Activated naive CD8-positive, alpha-beta T cell treated with anti-CD3 and anti-CD28 coated beads for 36 hours (primary cell): ENCODE measurements at places on chromosomes 11 and 22. TPM values are rescaled to one million over a fixed set of nuclear protein-coding genes. Genes with fewer than 3 reads are reported as not detected.

GRCh38 chr11:78372114-78372768 lies 45.4 kb downstream of the GAB2 start:
- no peak overlapping the region for H3K27ac ChIP-seq
- DNase-seq = no peak
- no peaks in the 10 kb centered on the region for H3K4me1 ChIP-seq
- H3K27me3 ChIP-seq = no peaks in the 10 kb centered on the region
- no peaks in the 10 kb centered on the region for H3K36me3 ChIP-seq

DNA sequence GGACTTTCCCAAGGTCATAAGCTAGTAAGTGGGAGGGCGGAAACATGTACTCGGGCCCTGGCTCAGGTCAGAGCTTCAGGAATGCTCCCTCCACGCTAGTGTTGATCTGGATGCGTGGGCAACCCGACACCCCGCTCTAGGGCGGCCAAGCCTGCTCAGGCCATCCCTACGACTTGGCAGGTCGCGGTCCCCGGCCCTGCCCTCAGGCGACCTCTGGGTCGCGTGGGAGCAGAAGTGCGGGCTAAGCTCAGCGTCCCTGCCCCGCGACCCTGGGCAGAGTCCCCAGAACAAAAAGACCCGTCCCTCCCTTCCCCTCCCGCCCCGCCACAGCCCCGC lies 781 bp upstream of the TEF start:
- peak overlapping the region; percentile 96 for H3K27ac ChIP-seq
- H3K4me1 ChIP-seq = peaks cover 16% of the 10 kb centered on the region
- H3K27me3 ChIP-seq = no peaks in the 10 kb centered on the region
- peak overlapping the region; percentile 84 for H3K4me3 ChIP-seq

- no peaks in the 10 kb centered on the region for H3K4me1 ChIP-seq
- H3K36me3 ChIP-seq = no peaks in the 10 kb centered on the region
- no peak for DNase-seq
- no peak overlapping the region for H3K4me3 ChIP-seq
These were observed 64.1 kb upstream of the BIRC3 start for GRCh38 chr11:102253020-102253715.

MB gene
- not detected for total RNA-seq

DNA sequence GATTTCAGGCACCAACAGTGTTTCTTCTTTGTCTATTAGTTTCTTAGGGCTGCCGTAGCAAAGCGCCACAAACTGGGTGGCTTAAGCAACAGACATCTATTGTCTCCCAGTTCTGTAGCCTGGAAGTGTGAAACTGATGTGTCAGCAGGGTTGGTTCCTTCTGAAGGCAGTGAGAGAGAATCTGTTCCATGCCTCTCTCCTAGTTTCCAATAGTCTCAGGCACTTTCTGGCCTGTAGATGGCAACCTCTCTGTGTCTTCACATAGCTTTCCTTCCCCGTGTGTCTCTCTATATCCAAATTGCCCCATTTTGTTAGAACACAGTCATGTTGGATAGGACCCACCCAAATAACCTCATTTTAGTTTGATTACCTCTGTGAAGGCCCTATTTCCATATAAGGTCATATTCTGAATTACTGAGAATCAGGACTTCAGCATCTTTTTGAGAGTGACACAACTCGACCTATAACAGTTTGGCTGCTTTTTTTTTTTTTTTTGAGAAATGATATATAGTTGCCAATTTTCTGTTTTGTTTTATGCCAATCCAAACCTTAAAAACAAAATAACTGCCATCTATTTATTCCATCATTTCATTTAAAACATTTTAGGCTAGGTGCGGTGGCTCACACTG lies 108.2 kb downstream of the SLC36A4 start:
- H3K36me3 ChIP-seq = no peaks in the 10 kb centered on the region
- no peak for DNase-seq
- H3K4me3 ChIP-seq = no peak overlapping the region
- H3K27me3 ChIP-seq = peaks cover 4% of the 10 kb centered on the region

DNA sequence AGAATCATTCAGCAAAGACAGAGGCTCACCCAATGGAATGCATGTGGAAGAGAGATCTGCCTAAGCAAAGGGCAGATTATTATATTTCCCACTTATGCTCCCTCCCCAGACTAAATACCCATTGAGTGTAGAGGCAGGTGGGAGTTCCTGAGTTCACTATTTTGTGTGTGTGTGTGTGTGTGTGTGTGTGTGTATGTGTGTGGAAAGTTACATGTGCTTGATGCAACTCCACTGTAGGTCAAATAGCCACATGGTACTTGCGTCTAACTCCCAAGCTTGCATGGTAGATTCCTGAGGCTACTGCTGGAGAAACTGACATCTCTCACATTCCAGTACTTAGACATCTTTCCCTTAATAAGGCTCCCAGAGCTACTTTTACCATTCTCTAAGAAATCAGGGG lies 3.4 kb upstream of the COPB1 start:
- H3K36me3 ChIP-seq = peaks cover 28% of the 10 kb centered on the region
- H3K27ac ChIP-seq = peak overlapping the region; percentile 29
- DNase-seq = no peak
- peaks cover 18% of the 10 kb centered on the region for H3K4me1 ChIP-seq
- peaks cover 4% of the 10 kb centered on the region for H3K27me3 ChIP-seq
- no peak overlapping the region for H3K4me3 ChIP-seq

DNA sequence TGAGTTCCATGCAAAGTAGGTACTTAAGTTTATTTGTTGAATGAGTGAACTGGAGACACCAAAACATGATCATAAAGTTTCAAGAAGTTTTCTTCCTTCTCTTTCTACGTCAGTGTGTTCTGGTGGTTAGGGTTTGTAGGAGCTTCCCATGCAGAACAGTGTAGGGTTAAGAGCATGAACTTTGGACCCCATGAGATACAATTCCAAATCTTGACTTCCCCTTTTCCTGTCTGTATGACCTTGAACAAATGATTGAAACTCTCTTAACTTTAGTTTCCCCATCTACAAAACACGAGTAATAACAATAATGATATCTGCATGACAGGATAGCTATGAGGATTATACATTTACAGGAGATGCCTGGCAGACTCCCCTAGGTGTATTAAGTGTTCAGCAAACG lies 41.0 kb upstream of the TENM4 start:
- H3K4me1 ChIP-seq = no peaks in the 10 kb centered on the region
- no peak overlapping the region for H3K27ac ChIP-seq
- peaks cover 4% of the 10 kb centered on the region for H3K27me3 ChIP-seq
- no peaks in the 10 kb centered on the region for H3K36me3 ChIP-seq
- no peak for DNase-seq
- no peak overlapping the region for H3K4me3 ChIP-seq

DNA sequence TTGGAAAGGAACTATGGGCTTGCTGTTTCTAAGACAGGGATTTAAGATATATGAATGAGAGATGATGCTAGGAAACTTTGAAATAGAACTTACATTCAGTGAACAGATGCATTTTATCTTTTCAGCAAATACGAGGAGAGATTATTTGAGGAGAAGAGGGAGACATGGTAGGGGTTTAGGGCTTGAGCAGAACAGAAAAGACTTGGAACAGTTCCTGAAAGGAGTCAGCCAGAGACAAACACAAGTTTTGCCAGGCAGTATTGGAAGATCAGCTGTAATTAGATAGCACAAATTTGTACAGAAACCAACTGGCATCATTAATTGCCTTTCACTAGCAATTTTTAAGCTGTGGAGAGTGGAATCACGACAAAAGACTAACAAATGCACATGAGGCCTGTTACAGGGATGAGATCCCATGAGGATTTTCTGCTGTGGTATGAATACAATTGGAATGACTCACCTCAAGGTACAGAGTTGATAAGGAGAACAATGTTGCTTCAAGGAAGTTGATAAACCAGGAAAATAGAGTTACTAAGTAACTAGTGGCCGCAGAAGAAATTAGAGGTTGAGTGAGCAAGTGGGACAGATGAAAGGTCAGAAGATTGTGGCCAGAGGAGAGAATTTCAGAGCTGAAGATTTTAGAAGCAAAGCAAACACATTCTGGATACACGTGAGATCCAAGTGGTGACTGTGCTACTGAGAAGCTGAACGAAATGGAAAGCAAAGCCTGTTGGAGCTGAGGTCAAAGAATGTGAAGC lies 67.9 kb downstream of the CYB5R2 start:
- H3K27me3 ChIP-seq = no peaks in the 10 kb centered on the region
- no peak overlapping the region for H3K4me3 ChIP-seq
- DNase-seq = no peak
- no peak overlapping the region for H3K27ac ChIP-seq

ME3 gene
- total RNA-seq = 4.8 TPM

DNA sequence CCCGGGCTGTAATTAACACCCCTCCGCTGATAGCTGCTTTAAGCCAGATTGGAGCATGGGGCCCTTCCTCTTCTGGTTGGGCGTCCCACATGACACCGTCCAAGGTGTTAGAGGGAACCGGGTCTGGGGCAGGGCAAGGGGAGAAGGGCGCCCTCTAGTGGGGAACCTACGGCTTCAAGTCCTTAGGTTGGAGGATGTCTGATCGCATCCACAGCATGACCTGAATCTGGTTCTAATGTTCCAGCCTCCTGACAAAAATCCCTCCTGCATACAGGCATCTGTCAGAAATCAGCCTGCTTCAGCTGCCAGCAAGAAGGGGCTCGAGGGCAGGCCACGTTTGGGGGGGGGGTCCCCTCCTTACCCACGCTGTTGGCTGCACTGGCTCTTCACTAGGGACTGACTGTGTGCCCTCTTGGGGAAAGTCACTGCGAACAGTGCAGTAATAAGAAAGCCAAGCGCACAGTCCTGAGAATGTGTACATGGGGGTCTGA lies 94.2 kb upstream of the TBCEL start:
- H3K36me3 ChIP-seq = no peaks in the 10 kb centered on the region
- peak; percentile 34 for DNase-seq
- H3K4me1 ChIP-seq = no peaks in the 10 kb centered on the region
- H3K27me3 ChIP-seq = peaks cover 5% of the 10 kb centered on the region

GRCh38 chr11:22479971-22480720 lies 142.0 kb downstream of the SLC17A6 start:
- H3K27me3 ChIP-seq = peaks cover 21% of the 10 kb centered on the region
- no peak overlapping the region for H3K4me3 ChIP-seq
- no peak overlapping the region for H3K27ac ChIP-seq

GRCh38 chr11:113473983-113474361 lies 1.2 kb downstream of the DRD2 start:
- H3K4me3 ChIP-seq = no peak overlapping the region
- no peak for DNase-seq
- H3K27me3 ChIP-seq = peaks cover 68% of the 10 kb centered on the region
- H3K4me1 ChIP-seq = peaks cover 3% of the 10 kb centered on the region
- no peak overlapping the region for H3K27ac ChIP-seq
- no peaks in the 10 kb centered on the region for H3K36me3 ChIP-seq

GRCh38 chr11:62267050-62267449 lies 2.9 kb upstream of the SCGB2A2 start:
- peaks cover 14% of the 10 kb centered on the region for H3K27me3 ChIP-seq
- H3K4me1 ChIP-seq = peaks cover 15% of the 10 kb centered on the region
- no peak for DNase-seq
- H3K27ac ChIP-seq = no peak overlapping the region
- no peaks in the 10 kb centered on the region for H3K36me3 ChIP-seq

- H3K27ac ChIP-seq = no peak overlapping the region
- no peak for DNase-seq
- H3K4me3 ChIP-seq = no peak overlapping the region
- peaks cover 5% of the 10 kb centered on the region for H3K4me1 ChIP-seq
- no peaks in the 10 kb centered on the region for H3K36me3 ChIP-seq
These were observed 8.2 kb downstream of the MOV10L1 start for GRCh38 chr22:50098052-50098451.

OR5B21 gene
- total RNA-seq = not detected

DNA sequence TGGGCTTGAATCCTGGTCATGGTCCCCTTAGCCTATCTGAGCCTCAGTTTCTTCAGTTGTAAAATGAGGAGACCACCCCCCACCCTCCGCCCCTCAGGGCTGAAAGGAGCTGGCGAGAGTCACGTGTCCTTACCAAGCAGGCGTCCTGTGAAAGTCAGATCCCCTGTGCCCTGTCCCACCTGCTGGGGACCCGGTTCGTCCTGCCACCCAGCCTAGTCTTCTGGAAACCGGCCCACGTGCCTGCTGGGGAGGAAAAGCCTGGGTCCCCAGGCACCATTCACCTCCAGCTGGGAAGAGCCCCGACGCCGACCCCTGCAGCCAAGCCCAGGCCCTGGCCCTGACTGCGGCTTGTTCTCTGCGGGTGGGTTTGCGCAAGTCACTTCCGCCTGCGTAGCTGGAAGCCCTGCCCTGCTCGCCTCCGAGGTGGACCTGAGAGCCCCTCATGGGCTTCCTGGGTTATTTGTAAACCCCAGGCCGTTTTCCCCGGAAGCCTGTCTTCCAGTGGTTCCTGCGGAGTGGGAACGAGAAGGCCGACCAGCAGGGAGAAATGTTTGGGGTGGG lies 679 bp upstream of the SSH3 start:
- peaks cover 7% of the 10 kb centered on the region for H3K4me1 ChIP-seq
- no peaks in the 10 kb centered on the region for H3K27me3 ChIP-seq
- H3K27ac ChIP-seq = no peak overlapping the region
- DNase-seq = no peak
- peak overlapping the region; percentile 48 for H3K4me3 ChIP-seq

LDHAL6A gene
- not detected for total RNA-seq

NADSYN1 gene
- total RNA-seq = 59.9 TPM

DNA sequence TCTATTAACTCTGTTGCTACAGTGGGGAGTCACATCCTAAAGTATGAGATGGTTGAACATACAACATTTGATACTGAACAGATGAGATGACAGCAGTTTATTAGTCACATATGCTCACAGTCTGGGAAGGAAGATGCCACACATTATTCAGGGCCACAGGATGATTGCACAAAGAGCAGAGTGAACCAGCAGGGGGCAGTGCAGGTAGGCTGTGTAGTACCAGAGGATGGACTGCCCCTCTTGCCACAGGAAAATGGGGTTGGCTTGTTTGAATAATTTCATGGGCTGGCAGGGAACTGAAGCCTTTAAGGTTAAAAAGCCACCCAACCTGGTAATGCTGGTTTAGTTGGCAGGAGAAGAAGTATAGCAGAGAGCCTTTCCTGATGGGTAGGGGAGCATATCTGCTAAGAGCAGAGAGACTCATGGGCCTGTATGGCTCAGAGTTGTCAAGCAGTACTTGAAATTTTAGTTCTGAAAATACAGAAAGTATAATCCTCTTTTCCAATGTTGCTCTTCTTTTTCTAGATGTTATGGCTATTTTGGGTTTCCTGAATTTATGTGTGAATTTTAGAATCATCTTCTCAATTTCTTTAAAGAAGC lies 180.4 kb upstream of the B3GAT1 start:
- no peaks in the 10 kb centered on the region for H3K36me3 ChIP-seq
- peak; percentile 54 for DNase-seq
- H3K27me3 ChIP-seq = no peaks in the 10 kb centered on the region
- H3K4me3 ChIP-seq = no peak overlapping the region
- H3K4me1 ChIP-seq = no peaks in the 10 kb centered on the region

DNA sequence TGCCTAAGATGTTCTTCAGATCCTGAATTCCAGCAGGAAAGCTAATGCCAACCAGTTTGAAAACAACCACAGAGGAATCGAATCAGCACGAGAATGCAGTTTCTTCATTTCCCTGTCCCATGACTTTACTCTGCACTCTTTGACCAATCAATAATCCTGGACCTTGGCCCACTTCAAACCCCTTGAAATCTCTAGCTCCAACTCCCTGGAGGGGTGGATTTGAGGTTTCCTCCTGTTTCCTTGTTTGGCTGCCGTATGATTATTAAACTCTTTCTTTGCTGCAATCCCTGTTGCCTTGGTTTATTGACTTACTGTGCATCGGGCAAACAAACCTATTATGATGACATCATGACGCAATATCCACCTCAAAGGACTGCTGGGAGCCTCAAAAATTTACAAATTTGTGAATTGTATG lies 109.3 kb downstream of the FBXO7 start:
- no peak for DNase-seq
- no peaks in the 10 kb centered on the region for H3K36me3 ChIP-seq
- peaks cover under 1% of the 10 kb centered on the region for H3K27me3 ChIP-seq
- H3K27ac ChIP-seq = no peak overlapping the region
- no peak overlapping the region for H3K4me3 ChIP-seq
